Thyroid gland (tissue), 4 donors: ENCODE measurements at places on chromosomes 7 and 10. TPM values are rescaled to one million over a fixed set of nuclear protein-coding genes. Genes with fewer than 3 reads are reported as not detected.

DNA sequence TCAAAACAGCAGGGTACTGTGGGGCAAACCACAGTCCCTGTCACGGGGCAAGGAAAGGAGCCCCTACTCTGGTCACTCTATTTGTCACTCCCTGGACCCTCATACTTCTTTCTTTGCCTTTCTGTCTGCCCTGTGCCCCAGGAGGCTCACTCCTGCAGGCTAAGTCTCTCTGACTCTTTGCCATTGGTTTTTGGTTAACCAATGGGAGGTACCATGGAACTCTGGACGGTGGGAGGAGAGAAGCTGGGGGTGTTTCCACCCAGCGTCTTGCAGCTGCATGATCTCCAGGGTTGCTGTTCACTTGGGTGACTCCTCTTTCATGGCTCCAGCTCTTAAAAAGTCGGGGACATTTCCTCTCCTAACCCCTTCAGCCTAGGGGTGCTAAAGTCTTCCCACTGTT lies 15.4 kb upstream of the EIF5AL1 start:
- no peak overlapping the region for H3K27ac ChIP-seq
- no peaks in the 10 kb centered on the region for H3K27me3 ChIP-seq
- no peaks in the 10 kb centered on the region for H3K36me3 ChIP-seq
- DNase-seq, result no peak

DNA sequence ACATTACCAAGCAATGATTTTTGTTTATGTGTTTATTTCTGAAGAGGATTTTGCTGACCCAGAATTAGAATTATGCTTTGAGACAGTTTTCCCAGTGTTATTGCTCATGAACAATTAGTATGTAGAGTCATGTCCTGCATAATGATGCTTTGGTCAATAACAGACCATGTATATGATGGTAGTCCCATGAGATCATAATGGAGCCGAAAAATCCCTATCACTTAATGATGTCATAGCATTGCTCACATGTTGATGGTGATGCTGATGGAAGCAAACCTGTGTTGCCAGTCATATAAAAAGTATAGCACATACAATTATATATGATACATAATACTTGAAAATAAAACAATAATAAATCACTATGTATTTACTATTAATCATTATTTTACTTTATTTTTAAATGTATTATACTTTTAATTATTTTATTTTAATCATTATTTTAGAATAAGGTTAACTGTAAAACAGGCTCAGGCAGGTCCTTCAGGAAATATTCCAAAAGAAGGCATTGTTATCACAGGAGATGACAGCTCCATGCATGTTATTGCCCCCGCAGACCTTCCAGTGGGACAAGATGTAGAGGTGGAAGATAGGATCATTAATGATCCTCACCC lies 33.5 kb downstream of the AHR start:
- H3K27me3 ChIP-seq, result no peaks in the 10 kb centered on the region
- H3K4me1 ChIP-seq, result no peaks in the 10 kb centered on the region
- no peak overlapping the region for H3K4me3 ChIP-seq
- no peak overlapping the region for H3K27ac ChIP-seq
- peaks cover 30% of the 10 kb centered on the region for H3K36me3 ChIP-seq
- no peak for DNase-seq

- H3K4me3 ChIP-seq, result no peak overlapping the region
- DNase-seq, result no peak
- H3K27me3 ChIP-seq, result no peaks in the 10 kb centered on the region
- no peaks in the 10 kb centered on the region for H3K4me1 ChIP-seq
These were observed 120.1 kb upstream of the AOAH start for GRCh38 chr7:36844374-36844773.

DNA sequence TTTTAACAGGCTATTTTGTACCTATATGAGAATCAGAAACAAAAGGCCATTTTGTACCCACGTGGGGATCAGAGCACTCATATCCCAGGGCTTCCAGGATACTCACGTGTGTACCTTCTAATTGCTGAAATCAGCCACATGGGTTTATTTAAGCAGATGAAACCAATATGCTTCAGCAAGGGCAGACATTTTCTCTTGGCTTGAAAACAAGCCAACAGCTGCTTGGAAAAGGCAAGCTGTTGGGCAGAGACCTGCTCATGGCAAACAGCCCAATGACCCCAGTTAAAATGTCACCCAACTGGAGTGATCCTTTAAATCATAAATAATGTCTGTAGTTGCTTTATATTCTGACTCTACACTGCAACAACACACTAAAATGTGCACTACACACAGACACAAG lies 26.5 kb upstream of the TOMM7 start:
- no peaks in the 10 kb centered on the region for H3K36me3 ChIP-seq
- no peak overlapping the region for H3K27ac ChIP-seq
- H3K4me1 ChIP-seq, result no peaks in the 10 kb centered on the region

- H3K27me3 ChIP-seq, result no peaks in the 10 kb centered on the region
- H3K27ac ChIP-seq, result no peak overlapping the region
- no peak overlapping the region for H3K4me3 ChIP-seq
- H3K36me3 ChIP-seq, result no peaks in the 10 kb centered on the region
- DNase-seq, result no peak
These were observed 204.7 kb downstream of the ZNF365 start for GRCh38 chr10:62578916-62579315.

GRCh38 chr10:71667387-71667752 lies 52.2 kb downstream of the C10orf105 start:
- H3K36me3 ChIP-seq, result no peaks in the 10 kb centered on the region
- no peak for DNase-seq
- H3K4me3 ChIP-seq, result no peak overlapping the region
- H3K4me1 ChIP-seq, result no peaks in the 10 kb centered on the region
- no peak overlapping the region for H3K27ac ChIP-seq

GRCh38 chr10:104308439-104308903 lies 29.8 kb downstream of the ITPRIP start:
- H3K4me1 ChIP-seq, result peaks cover 20% of the 10 kb centered on the region
- DNase-seq, result no peak
- H3K27me3 ChIP-seq, result no peaks in the 10 kb centered on the region
- H3K4me3 ChIP-seq, result no peak overlapping the region
- H3K36me3 ChIP-seq, result peaks cover 13% of the 10 kb centered on the region

DNA sequence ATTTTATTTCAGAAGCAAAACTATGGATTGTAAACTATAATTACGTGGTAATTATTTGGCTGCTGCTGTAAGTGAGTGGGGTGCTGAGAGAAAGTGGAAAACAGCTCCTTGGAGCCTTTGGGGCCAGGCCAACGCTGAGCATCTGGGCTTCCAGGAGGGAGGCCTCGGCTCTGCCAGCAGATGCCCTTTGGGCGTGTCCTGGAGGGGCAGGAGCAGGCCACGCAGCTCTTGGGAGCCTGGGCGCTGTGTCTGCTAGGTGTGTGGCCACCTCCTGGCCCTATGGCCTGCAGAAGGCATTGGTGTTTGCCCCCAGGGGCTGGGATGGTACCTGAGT lies 423.3 kb downstream of the GLRX3 start:
- no peak for DNase-seq
- no peak overlapping the region for H3K27ac ChIP-seq
- no peaks in the 10 kb centered on the region for H3K36me3 ChIP-seq
- no peaks in the 10 kb centered on the region for H3K27me3 ChIP-seq
- no peak overlapping the region for H3K4me3 ChIP-seq
- no peaks in the 10 kb centered on the region for H3K4me1 ChIP-seq

DNA sequence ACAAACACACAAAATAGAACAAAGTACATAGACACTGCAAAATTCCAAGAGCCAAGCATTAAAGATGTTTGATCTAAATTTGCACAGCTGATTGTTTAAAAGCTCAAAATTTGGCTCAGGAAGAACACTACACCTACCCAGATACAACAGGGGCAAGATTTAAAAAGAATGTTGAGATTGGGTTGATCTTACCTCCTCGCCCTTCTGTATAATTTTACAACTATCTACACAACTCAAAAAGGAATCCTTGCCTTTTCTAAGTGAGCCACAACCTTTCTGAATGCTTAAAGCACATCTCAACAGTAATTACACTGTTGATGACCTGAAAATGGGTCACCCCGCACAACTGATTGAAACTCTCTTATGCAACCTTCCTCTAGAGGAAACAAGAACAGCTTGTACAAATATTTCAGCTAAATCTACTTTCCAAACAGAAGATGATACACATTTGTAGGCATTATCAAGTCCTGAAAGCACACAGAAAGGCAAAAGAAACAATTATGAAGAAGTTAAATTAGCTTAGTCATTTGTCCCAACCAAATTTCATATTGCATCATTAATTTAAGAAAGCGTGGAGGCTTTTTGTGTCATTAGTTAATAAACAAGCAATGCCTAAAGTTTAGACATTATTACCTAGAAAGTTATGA lies 75.5 kb downstream of the UBE2H start:
- H3K27ac ChIP-seq, result peak overlapping the region; percentile 58
- no peak for DNase-seq
- no peaks in the 10 kb centered on the region for H3K27me3 ChIP-seq
- H3K4me3 ChIP-seq, result no peak overlapping the region

Gene EN2
- total RNA-seq, result 0.29 TPM

Gene CPA2
- not detected for total RNA-seq

Gene BMI1
- 57.2 TPM for total RNA-seq

Gene TFAM
- total RNA-seq, result 33.8 TPM
